Activated CD8-positive, alpha-beta memory T cell treated with anti-CD3 and anti-CD28 coated beads for 1 hour (primary cell): ENCODE measurements at places on chromosomes 4 and X.

DNA sequence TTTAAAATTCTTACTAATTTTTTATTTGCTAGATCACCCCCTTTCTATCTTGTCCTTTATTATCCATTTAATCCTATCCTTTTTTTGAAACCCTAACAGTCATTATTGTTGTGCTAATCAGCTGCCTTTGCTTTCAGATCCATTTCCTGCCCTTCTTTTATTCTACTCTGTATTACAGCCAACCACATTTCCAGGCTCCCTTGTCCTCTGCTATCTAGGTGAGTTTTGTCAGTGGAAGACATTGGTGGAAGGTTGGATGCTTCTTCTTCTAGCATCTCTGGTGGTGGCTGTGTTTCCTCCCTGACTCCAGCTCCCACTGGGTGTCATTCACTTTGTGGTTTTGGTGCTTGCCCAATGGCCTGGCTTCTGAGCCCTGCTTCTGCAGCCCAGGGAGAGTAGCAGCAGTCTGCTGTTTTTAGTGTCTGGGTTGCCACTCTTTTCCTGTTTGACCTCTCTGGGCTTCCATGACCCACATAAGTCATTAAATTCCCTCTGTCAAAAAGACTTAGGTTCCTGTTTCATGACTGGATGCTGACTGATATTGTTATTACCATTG lies 225.2 kb upstream of the PGRMC2 start:
- no peak for DNase-seq

DNA sequence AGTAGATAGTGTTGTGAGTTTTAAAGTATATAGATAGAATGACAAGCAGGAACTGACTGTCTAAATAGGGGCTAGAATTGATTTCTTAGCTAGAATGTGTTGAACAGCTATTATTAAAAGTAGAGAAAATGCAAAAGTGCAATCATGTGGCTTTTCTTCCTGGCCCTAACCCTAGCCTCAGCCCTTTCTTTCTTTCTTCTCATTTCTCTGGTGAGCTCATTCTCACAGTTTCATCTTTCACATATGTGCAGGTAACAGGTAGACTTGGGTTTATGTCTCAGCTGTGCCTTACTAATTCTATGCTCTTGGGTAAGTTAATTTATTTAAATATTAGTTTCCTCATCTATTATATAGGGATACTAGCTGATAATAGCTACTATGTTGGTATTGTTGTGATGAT lies 24.9 kb downstream of the FGF2 start:
- DNase-seq, result no peak

GRCh38 chr4:8662776-8663175 lies 70.2 kb downstream of the CPZ start:
- no peak for DNase-seq

- no peak for DNase-seq
These were observed 20.9 kb upstream of the MSANTD1 start for GRCh38 chr4:3227878-3228675.

DNA sequence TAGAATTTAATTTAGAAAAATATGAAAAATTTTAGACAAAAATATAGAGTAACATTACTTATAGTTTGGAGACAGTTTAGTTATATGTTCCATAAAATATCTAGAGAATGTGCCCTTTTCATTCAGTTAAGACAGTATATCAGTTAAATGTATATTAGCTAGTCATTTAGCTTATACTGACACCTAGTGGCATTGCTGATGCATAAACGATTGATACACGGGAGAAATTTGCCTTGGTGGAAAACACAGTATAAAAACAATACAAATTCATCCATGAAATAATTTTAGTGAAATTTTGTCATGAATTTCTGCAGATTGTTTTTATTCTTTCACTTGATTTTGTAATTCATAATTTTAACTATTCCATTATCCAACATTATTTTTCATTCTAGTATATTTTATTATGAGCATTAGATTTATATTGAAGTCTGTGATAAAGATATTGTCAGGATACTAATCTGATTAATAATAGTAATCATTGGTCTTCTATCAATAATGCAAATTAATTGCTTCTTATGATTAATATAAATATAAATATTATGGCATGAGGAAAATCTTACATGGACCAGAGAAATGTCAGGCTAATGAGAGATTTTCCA lies 219.0 kb downstream of the TLL1 start:
- DNase-seq, result no peak

GRCh38 chrX:47745416-47745815 lies 86.4 kb upstream of the UXT start:
- DNase-seq, result no peak

DNA sequence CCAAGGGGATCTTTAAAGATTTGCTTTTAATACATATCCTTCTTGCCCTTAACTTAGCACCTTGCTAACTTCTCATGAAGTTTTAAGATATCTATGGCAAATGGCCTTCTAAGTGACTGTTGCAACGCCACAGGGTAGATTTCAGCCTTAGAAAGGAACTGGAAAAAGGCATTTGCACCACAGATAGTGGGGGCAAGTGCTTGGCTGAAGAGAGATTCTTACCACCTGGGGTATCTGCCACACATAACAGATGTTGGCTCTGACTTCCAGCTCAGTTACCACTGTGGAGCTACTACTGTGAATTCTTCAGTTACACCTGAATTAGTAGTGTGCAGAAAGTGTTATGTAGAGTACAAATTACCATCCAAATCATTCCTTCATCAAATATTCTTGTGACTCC lies 302.6 kb downstream of the PPP3CA start:
- DNase-seq, result no peak

DNA sequence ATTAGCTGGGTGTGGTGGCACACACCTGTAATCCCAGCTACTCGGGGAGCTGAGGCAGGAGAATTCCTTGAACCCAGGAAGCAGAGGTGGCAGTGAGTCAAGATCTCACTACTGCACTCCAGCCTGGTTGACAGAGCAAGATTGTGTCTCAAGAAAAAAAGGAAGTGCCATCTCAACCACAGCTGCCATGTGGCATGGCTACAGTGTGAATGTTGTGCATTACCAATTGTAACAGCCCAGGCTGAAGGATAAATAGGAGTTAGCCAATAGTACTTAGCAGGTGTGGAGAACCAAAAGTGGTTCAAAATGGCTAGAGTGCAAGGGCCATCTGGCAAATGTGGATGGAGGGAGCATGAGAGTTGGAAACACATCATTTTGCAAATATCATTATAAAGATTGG lies 28.9 kb downstream of the SLC25A5 start:
- no peak for DNase-seq

GRCh38 chrX:41265615-41266014 lies 68.3 kb upstream of the DDX3X start:
- no peak for DNase-seq

DNA sequence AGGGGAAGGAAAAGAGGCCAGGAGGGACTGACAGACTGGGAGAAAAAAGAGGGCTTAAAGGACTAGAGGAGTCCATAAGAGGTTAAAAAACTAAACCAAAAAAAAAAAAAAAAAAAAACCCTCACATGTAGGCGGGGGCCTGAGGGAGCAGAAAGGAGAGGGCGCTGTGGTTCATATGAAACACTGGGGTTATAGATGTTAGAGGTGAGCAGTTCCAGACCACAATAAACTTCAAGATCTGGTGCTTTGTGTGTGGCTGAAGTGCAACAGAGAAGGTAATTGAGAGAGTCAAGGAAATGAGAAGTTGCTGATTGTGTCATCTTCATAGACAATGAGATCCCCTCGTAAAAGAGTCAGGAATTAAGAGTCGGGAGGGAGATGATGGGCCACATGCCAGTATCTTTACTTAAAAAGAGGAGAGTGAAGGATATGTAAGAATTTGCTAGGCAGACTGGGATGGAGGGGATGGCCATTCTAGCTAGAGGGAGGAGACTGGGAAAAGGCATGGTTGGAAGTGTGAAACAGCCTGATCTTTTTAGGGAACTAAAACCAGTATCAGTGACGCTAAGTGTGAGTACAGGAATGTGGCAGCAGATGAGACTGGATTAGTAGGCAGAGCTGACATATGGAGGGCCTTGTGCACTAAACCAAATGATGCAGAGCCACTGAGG lies 18.4 kb upstream of the OGT start:
- DNase-seq, result no peak

- no peak for DNase-seq
These were observed 7.7 kb downstream of the NSG1 start for GRCh38 chr4:4394644-4395043.

- DNase-seq, result no peak
These were observed 245.9 kb downstream of the HS3ST1 start for GRCh38 chr4:11182586-11183355.

GRCh38 chr4:123114084-123114914 lies 191.9 kb upstream of the NUDT6 start:
- no peak for DNase-seq

DNA sequence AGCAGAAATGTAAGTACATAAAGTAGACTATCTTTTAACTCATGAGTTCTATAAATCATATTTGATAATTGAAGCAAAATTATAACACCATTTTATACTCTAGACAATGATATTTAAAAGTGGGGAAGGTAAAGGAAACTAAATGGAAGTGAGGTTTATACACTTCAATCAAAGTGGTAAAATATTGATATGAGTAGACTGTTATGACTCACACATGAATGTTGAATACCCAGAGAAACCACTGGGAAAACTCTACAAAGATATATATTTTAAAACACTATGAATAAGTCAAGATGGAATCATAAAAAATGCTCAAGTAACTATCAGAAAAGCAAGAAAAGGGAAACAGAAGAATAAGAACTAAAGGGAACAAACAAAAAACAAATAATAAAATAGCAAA lies 8.4 kb downstream of the VSIG1 start:
- DNase-seq, result no peak

- DNase-seq, result no peak
These were observed 57.8 kb downstream of the SCFD2 start for GRCh38 chr4:53307819-53308780.

DNA sequence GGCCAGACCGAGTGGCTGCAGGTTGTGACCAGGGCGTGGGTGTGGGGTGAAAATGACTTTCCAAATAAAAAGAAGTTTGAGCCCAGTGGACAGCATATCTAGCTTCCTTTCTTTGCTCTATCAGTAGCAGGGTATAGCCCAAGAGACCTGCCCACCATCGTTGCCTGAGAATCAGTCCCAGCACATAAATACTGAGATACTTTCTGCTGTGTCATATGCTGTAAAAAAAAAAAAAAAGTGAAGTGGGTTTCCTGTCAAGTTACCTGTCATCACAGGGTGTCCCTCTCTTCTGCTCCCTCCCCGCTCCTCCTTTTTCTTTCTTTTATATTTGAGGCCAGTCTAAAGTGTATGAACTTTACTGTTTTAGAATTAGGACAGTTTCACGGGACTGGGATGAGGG lies 330.3 kb upstream of the BOD1L1 start:
- DNase-seq, result no peak

DNA sequence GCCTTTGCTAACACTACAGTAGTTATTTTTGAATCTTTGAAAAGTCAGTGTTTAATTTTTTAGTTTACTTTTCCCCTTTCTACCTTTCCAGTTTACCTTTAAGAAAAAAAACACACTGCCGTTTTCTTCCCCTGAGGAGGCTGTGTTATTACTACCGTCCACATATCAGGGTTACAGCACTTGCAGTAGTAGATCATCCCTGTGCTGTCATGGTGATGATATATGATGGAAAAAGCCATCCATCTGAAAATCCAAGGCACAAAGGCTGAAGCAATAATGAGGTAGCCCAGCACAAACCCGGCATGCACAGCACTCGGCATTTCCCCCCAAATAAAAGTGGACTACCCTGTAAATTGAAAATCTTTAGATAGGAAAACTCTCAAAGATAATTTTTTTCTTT lies 258.7 kb downstream of the CXXC4 start:
- DNase-seq, result no peak

GRCh38 chr4:182507805-182508204 lies 264.6 kb downstream of the TENM3 start:
- DNase-seq, result no peak

GRCh38 chr4:138409670-138410069 lies 167.5 kb upstream of the SLC7A11 start:
- DNase-seq, result no peak

GRCh38 chrX:97389761-97390192 lies 506.1 kb downstream of the RPA4 start:
- DNase-seq, result no peak

GRCh38 chrX:17984415-17984814 lies 123.3 kb upstream of the RAI2 start:
- no peak for DNase-seq

DNA sequence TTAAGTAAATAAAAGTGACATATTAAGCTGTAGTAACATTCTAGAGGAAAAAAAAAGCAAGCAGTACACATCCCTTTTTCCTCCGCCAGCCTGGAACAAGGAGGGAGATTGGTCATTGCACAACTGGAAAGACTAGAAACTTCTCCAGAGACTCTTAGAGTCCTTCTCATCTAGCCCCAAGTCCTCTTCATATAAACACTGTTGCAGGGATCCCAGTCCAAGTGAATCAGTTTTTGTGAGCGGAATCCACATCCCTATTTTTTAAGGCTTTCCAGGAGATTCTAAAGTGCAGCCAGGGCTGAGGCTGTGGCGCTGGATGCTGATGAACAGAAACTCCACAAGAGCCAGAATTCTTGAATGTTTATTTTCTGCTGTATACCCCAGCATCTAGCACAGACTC lies 23.8 kb downstream of the REELD1 start:
- no peak for DNase-seq

- DNase-seq, result no peak
These were observed 2042.2 kb downstream of the ARAP2 start for GRCh38 chr4:34202154-34202553.

- no peak for DNase-seq
These were observed 4.1 kb downstream of the RP2 start for GRCh38 chrX:46840946-46841345.

- DNase-seq, result no peak
These were observed 65.3 kb downstream of the EGF start for GRCh38 chr4:109977854-109978501.

DNA sequence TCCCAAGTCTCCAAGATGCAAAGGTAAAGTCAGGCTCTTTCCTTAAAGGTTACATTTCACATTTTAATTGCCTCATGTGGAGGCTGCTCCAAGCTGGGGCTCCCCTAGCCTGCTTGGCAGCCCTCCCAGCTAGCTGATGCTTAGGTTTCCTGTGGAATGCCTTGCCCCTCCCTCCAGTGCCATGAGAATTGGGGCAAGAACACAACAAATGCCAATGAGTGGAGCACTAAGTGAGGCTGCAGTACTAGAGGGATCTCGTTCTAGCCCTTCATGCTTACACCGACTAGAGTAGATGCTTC lies 597.7 kb downstream of the MID1IP1 start:
- DNase-seq, result no peak

GRCh38 chr4:118356731-118357130 lies 3.9 kb upstream of the PRSS12 start:
- no peak for DNase-seq

- DNase-seq, result no peak
These were observed 7.5 kb upstream of the SPINK2 start for GRCh38 chr4:56828784-56829535.

DNA sequence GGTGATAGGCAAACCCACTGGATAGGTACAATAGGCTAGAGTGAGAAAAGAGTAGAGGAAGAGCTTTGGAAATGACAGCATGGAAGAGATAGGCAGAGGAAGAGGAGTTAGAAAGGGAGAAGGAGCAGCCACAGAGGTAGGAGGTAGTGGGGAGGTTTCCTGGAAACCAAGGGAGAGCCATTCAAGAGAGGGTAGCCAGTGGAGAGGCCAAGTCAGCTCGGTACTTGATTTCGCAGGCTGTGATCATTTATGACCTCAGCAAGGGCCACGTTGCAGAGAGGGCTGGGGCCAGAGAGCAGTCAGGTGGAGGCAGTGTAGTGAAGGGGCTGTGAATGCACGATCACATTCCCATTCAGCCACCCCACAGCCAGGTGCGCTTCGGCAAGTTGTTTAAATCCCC lies 76.0 kb downstream of the TMEM131L start:
- DNase-seq, result no peak

- no peak for DNase-seq
These were observed 7.2 kb downstream of the SCARB2 start for GRCh38 chr4:76206222-76206942.
